ENCODE measurements at places on chromosomes 7 and 10.

DNA sequence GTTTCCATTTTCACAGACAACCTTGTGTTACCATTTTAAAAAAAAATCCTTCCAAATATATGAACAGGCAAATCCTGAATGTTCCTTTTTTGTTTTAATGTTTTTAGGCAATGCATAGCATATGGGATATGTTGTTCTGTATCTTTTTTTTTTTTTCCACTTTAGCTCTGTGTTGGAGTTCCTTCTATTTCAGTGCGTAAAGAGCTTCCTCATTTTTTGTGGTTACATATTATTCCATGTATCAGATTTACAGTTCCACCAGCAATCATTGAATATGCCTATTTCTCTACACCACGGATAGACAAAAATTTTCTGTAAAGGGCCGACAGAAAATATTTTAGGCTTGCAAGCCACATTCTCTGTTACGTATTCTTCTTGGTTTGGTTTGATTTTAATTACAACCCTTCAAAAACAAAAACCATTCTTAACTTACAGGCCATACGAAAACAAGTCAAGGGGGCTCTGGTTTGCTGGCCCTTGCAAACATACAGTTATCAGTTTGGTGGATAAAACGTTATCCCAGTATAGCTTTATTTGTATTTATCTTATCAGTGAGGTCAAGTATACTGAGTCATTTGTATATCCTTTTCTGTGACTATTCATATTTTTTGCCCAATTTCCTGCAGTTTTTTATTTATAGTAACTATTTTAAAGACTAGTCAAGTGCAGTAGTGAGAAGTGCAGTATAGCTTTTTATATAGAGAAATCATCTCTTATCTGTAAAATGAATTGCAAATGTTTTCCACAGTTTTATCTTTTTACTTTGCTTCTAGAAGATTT lies 55.7 kb downstream of the RALA start:
- DNase-seq: no peak

GRCh38 chr10:478471-479245 lies 210.8 kb downstream of the DIP2C start:
- no peak for DNase-seq

- no peak for DNase-seq
These were observed 11.6 kb downstream of the VWDE start for GRCh38 chr7:12391922-12392615.

DNA sequence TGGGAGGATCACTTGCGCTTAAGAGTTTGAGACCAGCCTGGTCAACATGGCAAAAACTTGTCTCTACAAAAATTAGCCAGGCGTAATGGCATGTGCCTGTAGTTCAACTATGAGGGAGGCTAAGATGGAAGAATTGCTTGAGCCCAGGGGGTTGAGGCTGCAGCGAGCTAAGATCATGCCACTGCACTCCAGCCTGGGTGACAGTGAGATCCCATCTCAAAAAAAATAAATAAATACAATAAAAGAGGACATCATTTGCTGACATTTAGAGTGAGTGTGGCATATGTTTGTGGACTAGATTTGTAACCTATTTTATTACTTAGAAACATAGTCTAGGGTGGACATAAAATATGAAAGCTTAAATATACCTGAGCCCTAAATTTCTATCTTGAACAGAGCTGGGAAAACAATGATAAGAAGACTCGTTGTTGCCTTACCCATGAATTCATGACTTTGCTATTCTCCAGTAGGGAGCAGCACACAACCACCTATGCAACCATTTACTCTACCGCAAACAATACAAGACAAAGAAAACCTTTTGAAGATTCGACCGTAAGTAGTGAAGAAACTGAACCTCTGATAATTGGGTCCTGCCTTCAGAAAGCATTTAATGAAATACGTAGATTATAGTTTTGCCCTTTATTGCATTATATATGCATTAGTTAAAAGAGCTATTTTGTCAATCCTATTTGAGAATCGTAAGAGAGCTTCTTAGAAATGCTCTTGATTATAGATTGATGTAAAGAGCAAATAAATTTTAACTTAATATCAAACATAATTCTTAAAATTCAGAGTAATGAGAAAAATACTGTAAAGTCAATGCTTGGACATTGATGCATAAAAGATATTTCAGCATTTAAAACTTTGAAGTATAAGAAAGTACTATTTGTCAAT lies 83.5 kb downstream of the GNAT3 start:
- peak; percentile 56 for DNase-seq

DNA sequence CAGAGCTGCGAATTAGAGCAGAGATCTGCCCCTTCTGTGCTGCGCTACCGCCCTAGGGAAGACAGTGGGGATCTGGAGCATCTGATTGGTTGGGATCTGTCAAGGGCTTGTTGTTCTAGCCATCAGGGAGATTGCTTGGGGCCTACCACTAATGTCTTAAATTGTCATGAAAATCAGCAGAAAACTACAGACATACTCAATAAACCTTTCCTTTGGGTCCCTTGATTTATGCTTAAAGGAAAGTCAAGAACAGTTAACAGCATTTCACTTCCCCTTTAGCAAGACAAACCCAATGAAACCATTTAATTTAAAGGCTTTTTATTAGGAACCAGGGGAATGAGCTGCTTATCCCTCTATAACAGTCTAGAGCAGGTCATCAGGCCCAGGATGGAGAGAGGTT lies 10.0 kb downstream of the SLC25A28 start:
- no peak for DNase-seq

GRCh38 chr10:21753497-21754270 lies 219.7 kb downstream of the MLLT10 start:
- DNase-seq: no peak

DNA sequence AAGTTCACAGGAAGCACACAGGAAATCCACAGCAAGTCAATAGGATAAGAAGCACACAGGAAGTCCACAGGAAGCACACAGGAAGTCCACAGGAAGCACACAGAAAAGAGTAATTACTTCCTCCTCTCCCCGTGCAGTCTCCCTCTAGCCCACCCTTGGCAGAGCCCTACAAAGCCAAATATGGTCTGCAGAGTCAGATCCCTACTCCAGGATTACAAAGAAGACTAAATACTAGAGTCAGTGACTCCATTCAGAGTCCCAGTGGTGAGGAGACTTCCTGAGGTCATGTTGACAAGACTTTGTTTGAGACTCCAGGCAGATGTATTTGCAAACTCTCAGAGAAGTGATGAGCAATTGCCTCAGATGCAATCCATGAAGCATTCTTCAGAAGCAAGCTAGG lies 398.6 kb upstream of the AUTS2 start:
- no peak for DNase-seq

GRCh38 chr7:139038691-139039090 lies 2.8 kb upstream of the ZC3HAV1L start:
- no peak for DNase-seq

GRCh38 chr7:114418117-114418516 lies 3.5 kb downstream of the FOXP2 start:
- no peak for DNase-seq

- DNase-seq: no peak
These were observed 135.7 kb downstream of the GALNT11 start for GRCh38 chr7:152161171-152161570.

GRCh38 chr7:122430710-122431109 lies 126.2 kb upstream of the FEZF1 start:
- peak; percentile 2 for DNase-seq

GRCh38 chr10:49309691-49310411 lies 10.9 kb downstream of the C10orf71 start:
- peak; percentile 14 for DNase-seq

DNA sequence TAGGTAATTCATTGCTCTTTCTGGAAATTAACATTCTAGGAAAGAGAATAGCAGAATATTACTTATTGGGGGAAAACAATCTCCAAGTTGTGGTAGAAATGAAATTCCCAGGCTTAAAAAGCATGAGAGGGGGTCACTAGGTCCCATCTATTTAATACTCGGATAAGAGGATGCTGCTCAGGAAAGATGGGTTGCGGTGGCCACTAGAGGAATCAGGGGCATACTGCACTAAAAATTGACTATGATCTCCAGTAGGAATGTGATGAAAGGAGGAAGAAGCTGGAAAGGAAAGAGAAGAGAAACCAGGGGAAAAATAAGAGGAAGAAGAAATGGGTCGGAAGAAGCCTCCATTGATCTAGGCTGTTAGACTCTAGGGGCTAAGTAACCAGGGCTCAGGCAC lies 192.8 kb downstream of the GPAM start:
- no peak for DNase-seq

- no peak for DNase-seq
These were observed 1.9 kb downstream of the KCTD7 start for GRCh38 chr7:66630531-66630930.

DNA sequence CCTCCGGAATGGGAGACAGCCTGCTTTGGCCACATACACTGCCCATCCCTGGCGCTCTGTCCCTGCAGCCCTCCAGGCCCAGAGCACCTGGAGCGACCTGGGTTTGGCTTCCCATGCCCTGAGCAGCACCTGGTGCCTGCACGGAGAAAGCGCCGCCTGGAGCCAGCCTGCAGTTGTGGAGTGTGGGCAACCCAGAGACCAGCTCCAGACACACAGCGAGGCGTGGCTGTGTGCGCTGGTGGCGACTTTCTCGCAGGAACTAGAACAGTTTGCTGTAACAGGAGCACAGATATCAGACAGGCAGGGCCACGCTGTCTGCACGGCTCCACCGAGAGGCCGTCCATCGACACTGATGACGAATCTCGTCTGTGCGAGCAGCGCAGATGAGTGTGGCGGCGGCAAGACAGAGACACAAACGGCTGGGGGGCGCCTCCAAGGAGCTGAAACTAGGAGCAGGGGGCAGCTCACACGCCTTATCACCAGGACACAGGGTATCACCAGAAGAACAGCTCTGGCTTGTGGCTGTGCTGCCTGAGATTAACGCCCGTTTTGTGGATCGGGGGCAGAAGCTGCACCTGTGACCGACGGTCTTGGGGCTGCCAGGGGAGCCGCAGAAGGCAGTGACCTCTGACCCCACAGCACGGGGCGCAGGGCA lies 275.3 kb downstream of the DNAJB6 start:
- no peak for DNase-seq

- DNase-seq: peak; percentile 19
These were observed 51.9 kb upstream of the CHST15 start for GRCh38 chr10:124145109-124145870.

DNA sequence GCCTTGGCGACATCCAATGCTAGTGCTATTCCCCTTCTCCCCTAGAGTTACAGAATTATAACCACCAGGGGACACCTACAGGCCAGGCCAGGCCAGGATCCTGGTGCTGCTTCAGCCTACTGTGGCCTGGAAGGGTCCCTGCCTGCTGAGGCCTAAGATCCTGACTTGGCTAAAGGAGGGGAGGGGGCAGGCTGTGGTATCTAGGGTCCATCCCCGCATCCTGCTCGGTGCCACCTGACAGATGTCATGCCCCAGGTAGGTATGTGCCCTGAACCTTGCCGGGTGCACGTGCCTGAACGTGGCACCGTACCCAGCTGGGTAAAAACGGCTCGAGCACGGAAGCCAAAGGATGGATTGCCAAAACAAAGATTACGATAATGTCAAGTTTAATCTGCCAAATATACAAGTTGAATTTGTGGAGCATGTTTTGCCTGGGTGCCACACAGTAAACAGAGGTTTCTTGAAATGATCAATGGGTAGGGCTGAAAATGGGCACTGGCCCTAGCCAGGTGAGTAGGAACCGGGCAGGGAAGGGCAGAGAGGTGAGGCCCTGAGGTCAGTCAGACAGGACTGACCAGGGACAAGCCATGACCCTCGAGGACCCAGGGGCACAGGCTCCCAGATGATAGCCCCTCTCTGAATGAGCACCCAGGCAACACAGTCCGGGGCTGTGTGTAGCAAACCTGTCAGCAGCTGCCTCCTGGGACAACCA lies 12.6 kb downstream of the PDAP1 start:
- no peak for DNase-seq

GRCh38 chr10:99937630-99938029 lies 72.1 kb downstream of the DNMBP start:
- no peak for DNase-seq

DNA sequence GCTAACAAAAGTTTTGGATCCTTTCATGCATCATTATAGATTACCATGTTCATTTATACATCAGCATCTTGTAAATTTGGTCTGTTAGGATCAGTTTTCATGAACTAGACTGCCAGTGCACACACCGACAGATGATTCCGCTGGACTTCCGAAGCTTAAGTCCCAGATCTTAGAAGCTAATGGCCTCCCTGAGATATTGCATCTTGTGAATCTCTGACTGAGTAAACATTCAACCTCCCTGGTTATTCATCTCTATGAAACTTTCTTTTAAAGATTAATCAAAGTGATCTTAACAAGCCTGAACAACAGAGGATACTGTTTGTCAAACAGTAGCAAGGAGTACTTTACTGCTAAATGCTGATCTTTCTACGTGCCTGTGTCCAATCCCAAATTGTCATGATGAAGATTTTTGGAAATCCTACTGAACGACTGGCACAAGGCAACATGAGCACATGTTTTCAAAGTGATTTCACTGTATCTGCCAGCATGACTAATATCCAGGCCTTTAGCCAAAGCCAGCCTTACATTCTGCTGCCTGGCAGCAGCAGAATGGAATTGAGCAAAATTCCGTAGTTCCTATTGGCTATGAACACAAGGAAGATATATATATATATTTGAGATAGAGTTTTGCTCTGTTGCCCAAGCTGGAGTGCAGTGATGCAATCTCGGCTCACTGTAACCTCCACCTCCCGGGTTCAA lies 91.3 kb upstream of the ANK3 start:
- DNase-seq: peak; percentile 69

DNA sequence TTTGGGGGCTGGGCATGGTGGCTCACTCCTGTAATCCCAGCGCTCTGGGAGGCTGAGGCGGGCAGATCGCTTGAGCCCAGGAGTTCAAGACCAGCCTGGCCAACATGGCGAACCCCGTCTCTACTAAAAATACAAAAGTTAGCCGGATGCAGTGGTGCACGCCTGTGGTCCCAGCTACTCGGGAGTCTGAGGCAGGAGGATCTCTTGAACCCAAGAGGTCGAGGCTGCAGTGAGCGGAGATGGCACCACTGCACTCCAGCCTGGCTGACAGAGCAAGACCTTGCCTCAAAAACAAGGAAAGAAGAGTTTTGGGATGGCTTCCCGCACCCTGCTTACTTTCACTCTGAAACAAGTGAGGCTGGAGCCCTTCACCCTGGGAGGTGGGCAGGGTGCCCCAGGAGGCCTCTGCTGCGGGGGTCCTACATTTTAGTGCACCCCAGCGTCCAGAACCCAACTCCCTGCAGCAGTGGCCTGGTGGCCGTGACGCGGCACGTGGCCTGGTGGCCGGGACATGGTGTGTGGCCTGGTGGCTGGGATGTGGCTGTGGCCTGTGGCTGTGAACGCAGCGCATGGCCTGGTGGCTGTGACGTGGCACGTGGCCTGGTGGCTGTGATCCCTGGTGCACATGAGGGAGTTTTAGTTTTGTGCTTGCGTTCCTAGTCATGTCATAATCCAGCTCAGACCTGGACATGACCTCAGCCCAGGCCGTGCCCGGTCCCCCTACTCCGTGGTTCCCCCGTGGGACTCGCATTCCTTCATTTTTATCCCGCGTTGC lies 9.3 kb downstream of the KNDC1 start:
- DNase-seq: no peak

Measured in midbrain (tissue), 1 donor.